ENCODE measurements at places on chromosomes 12 and 14. TPM values are rescaled to one million over a fixed set of nuclear protein-coding genes. Genes with fewer than 3 reads are reported as not detected.
A peak's percentile ranks its signal among the peaks of the same experiment; 100 is the strongest.

GRCh38 chr14:51447411-51447810, 204.3 kb upstream of the FRMD6 start:
- DNase-seq, result no peak

- peak; percentile 79 for DNase-seq
Measured at GRCh38 chr12:65306366-65307168, 28.1 kb downstream of the MSRB3 start.

GRCh38 chr12:116656306-116656705, 81.6 kb downstream of the SPRING1 start:
- no peak for DNase-seq

DNA sequence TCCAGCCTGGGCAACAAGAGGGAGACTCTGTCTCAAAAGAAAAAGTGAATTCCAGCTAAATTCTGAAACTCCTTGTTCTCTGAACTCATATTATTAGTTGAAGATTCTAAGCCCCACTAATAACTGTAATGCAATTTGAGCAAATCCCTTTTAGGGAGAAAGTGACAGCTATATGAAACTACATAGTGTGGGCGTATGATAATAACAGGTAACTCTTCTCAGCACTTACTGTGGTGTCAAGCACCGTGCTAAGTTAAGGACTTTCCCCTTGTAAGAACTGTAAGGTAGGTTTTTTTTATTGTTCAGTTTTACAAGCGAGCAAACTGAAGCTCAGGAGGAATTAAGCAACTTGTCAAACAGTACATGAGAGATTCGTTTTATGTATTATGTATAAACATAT, 5.4 kb downstream of the ANKRD13A start:
- DNase-seq, result no peak

PITPNM2 gene
- 12.1 TPM for total RNA-seq

Data from dermis blood vessel endothelial cell (primary cell).